LHCN-M2 (cell line): ENCODE measurements at places on chromosomes 7 and 10. TPM values are rescaled to one million over a fixed set of nuclear protein-coding genes. Genes with fewer than 3 reads are reported as not detected.
A peak's percentile ranks its signal among the peaks of the same experiment; 100 is the strongest.

Gene GBX1
- total RNA-seq = not detected in 2 replicates

DNA sequence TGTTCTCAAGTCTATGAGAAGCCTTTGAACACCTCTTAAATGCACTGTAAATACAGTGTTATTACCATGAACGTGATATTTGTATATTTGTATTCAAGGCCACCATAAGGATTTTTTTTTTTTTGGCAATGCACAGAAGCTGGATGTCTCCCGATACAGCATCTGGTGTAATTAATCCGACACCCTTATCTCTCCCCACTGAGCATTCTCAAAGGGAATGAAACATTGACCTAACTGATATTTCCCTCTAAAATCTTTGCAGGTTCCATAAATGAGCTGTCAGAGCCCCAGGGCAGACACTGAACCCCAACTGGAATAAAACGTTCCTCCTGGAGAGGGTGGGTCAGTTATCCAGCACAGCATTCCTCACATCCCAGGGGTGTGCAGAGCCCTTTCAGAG is 316.6 kb downstream of the PAXIP1 start:
- no peak for DNase-seq

DNA sequence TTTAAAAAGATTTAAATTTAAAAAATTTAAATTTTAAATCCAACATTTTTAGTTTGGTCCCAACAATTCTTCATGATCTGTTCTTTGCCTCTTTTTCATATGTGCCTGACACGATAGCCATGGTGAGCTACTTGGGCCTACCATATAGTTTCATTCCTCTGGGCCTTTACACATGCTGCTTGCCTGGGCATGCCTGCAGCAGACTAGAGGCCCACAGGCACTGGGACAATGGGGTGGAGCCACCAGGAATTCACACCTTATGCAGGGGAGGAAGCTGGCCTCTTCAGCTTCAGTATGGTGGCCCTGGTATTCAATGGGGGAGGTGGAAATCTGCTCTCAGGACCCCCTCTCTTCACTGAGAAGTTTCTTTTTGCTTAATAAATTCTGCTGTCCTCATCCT is 37.8 kb upstream of the ZNF365 start:
- DNase-seq = no peak

GRCh38 chr10:27687743-27688142 is 57.9 kb downstream of the MKX start:
- no peak for DNase-seq

- peak; percentile 63 for DNase-seq
These were observed 42.7 kb downstream of the PLAU start for GRCh38 chr10:73953665-73954064.

GRCh38 chr7:120169996-120170783 is 102.8 kb upstream of the KCND2 start:
- DNase-seq = no peak

Gene DNAH11
- under 0.01 and 0.11 TPM in 2 replicates for total RNA-seq

DNA sequence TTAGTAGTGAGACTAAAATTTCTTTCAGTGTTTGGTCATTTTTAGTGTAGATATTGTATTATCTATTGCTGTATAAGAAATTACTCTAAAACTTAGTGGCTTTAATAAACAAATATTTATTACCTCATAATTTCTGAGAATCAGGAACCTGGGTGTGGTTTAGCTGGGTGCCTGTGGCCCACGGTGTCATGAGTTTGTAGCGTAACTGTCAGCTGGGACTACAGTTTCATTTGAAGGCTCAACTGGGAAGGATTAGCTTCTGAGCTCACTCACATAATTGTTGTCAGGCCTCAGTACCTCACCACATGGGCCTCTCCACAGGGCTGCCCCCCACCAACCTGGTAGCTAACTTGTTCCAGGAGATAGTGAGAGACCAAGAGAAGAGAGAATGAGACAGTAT is 98.5 kb downstream of the SRI start:
- DNase-seq = no peak
